Globus pallidus (tissue), 1 donor: ENCODE measurements at places on chromosomes 7 and 10.
A peak's percentile ranks its signal among the peaks of the same experiment; 100 is the strongest.

- DNase-seq = no peak
Measured at GRCh38 chr10:18196806-18197550, 56.8 kb downstream of the CACNB2 start.

DNA sequence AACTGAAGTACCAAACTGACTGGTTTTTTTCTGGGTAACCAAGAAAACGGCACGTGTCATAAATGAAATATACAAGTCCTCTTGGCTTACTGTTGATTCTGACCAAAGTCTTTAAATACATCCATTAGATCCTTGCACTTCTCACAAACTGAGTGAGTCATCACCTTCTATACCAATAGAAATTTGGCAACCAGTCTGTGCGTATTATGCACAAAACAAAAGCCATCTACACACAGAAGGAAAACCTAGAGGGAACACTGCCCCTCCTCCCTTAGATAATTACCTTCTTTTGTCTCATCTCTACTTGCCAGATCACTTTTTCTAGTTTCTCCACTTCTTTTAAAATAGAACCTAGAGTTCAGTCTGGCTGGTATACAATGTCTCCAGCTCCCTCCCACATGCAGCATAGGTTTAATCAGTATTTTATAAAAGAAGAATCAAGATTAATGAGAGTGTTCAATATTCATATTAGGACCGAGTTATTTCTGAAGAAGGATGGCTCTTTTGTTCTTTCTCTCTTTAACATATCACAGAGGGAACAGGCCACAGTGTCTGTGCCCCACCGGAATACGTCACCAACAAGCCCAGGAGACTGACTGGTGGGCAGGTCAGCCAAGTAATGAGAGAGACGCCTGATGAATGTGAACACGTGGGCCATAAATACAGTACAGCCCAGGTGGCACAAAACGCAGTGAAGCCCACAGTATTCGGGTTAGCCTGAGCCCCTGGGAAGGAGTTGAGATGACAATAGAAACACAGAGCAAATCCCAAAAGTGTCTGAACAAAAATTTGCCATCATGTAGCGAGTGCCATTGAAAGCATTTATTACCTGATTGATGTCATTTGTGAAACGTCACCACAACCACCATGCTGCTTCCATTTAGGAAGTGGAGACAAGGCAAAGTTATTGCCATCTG lies 91.3 kb downstream of the KIAA1549 start:
- DNase-seq = no peak

DNA sequence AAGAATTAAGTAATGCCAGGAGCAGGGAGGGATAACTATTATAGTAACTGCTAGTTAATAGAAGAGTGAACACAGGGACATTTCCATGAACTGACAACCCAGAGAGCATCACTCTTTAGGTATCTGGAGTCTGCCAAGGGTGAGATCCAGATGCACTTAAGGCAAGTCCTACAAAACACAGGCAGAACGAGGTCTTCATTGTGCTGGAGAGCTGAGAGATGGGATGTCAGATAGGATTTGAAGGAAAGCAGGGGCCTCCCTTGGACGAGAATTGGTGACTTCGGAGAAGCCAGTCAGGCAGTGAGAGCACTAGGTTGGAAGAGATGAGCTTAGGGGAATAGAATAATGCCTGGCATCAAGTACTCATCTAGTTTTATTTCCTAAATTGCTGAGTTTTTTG lies 684.5 kb downstream of the GATA3 start:
- no peak for DNase-seq

DNA sequence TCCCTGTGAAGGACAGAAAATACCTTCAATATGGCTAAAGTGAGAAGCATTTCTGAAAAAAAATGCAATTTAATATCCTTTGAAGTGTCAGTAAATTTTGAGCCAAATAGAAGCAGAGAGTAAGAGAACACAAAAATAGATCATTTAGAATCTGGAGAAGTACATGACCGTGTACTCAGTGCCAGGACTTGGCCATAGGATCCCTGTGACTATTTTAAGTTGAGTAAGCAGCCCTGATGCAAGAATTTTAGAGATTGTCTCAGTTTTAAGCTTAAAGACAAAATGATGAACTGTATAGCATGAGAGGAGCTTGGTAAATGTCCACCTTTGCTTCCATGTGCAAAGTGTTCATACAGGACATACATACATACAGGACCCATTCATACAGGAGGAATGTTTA lies 2.5 kb downstream of the PTER start:
- DNase-seq = no peak

GRCh38 chr10:27625452-27626211 lies 120.0 kb downstream of the MKX start:
- no peak for DNase-seq

DNA sequence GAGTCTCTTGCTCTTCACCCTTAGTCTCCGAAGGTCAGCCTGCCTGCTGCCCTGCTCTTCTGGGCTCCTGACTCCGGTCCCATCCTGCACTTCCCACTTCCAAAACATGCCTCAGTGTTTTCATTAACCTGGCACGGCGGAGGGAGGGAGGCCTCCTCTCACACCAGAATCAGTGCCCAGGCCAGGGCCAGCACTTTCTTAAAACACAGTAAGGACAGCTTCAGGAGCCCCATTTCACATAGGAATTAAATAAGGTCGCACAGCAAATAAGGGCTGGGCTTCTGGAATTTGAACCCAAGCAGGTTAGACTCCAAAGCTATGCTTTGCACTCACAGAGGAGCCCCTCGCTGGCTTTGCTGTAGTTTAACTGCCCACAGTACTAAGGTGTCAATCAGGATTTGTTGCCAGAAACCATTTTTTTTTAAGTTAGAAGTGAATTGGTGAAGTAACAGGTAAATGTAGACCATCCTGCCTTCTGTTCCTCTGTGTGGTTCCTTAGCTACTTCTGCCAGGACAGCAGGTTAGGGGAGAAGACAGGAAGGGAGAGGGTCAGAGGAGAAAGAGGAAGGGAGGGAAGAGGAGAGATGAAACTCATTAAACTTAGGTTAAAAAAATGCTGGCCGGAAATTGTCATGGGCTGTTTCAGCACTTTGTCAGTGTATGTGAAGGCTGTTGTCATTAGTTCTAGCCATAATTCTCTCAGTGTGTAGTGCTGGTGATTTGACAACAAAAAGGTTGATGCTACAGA lies 1.1 kb downstream of the RASSF4 start:
- peak; percentile 41 for DNase-seq

GRCh38 chr7:95669513-95669912 lies 73.2 kb upstream of the PDK4 start:
- DNase-seq = no peak
